ENCODE measurements at places on chromosomes 11 and 22. TPM values are rescaled to one million over a fixed set of nuclear protein-coding genes. Genes with fewer than 3 reads are reported as not detected.

GRCh38 chr11:38598418-38598817, 2000.4 kb upstream of the RAG2 start:
- DNase-seq: no peak

Gene PIWIL4
- total RNA-seq: 0.16 TPM

DNA sequence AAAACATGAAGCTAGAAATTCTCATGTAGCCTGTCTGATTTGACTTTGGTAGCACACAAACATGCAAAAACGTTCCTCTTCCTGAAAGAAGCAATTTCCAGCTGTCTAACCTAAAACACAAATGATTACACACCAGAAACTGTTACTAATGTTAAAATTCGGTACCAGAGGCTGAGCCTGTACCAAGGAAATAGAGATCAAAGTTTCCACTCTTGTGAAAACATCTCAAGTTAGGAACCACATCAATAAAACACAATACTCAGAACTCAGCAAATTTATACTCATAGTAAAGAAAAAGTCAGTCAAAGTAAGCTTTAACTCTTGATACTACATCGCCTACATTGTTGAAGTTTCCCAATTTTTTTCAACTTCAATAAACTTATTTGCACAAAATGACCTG, 107.8 kb downstream of the FCHSD2 start:
- no peak for DNase-seq

Gene ZC3H12C
- 0.20 TPM for total RNA-seq

DNA sequence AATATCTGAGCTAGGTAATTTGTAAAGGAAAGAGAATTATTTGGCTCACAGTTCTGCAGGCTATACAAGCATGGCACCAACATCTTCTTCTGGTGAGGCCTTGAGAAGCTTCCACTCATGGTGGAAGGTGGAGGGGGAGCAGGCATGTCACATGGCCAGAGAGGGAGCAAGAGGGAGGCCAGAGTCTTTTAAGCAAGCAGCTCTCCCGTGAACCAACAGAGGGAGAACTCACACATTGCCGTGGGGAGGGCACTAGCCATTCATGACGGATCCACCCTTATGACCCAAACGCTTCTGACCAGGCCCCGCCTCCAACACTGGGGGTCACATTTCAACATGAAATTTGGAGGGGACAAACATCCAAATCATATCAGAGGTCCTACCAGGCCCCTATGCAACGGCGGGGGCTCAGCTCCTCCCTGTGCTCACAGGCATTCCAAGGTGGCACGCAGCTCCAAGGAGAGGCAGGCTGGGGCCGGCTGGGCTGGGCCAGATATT, 4.6 kb downstream of the C11orf96 start:
- no peak for DNase-seq

- DNase-seq: no peak
These were observed 63.3 kb upstream of the RTL6 start for GRCh38 chr22:44561139-44561840.

Gene KCNK4
- total RNA-seq: not detected

GRCh38 chr11:15123849-15124248, 9.1 kb downstream of the INSC start:
- no peak for DNase-seq

Gene LRRC55
- total RNA-seq: not detected

- DNase-seq: peak; percentile 61
These were observed 478 bp upstream of the CD248 start for GRCh38 chr11:66317322-66317722.

Gene FAM111B
- 46.1 TPM for total RNA-seq

Gene LUZP2
- total RNA-seq: not detected

DNA sequence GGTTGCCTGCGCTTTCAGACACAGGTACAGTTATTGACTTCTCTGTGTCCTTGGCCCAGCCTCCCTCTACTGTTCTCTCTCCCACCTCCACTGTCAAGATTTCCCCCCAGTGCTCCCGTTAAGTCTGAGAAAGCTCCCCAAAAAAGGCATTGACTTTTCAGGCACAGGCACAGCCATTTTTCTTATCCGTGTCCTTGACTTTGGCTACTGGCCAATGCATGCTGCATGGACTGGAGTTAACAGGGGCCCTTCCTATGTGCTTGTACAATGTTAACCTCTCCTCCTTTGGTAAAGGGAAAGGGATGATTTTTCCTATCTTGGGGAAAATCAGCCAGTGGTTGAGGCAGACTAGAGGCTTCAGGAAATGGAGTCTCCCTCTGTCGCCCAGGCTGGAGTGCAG, 4.3 kb downstream of the APOL5 start:
- no peak for DNase-seq

DNA sequence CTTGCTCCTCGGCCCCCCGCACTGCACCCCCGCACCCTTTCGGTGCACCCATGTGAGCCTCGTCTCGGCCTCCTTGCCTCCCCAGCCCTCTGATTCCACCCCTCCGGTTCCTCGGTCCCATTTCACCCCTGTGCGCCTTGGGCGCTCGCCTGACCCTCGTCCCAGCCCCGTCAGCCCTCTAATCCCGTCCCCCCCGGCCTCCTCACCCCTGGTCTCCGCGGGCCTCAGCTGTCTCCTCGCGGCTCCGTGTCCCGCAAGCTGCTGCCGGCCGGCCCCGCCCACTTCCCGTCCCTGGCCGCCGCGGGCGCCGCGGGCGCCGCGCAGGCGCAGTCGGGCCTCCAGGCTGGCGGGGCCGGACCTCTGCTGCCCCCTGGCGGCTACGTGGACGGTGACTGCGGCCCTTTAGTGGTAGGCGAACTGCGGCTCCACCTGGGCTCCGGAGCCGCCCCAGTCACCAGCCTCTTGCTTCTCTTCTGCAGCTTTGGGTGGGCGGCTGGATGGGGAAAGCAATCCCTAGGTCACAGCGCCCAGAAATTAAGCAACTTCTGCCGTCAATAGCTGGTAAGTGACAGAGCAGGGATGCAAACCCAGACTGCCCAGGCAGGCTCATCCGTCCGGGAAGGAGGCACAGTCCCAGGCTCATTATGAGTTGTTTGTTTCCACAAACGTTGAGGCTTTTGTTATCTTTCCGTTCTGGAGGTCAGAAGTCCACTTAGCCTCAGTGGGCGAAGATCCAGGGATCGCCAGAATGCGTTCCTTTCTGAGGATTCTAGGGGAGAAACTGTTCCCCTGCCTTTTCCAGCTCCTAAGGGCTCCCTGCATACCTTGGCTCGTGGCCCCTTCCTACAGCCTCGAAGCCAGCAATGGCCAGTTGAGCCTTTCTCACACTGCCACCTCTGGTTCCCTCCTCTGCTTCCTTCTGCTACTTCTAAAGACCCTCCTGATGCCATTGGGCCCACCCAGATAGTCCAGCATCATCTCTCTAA, at the start of gene PPM1F:
PPM1F (minus strand) TSS at position 263 of the 986 bp plus-strand sequence. CDS start 6,800 bp downstream, outside the sequence.
- DNase-seq: peak; percentile 93

DNA sequence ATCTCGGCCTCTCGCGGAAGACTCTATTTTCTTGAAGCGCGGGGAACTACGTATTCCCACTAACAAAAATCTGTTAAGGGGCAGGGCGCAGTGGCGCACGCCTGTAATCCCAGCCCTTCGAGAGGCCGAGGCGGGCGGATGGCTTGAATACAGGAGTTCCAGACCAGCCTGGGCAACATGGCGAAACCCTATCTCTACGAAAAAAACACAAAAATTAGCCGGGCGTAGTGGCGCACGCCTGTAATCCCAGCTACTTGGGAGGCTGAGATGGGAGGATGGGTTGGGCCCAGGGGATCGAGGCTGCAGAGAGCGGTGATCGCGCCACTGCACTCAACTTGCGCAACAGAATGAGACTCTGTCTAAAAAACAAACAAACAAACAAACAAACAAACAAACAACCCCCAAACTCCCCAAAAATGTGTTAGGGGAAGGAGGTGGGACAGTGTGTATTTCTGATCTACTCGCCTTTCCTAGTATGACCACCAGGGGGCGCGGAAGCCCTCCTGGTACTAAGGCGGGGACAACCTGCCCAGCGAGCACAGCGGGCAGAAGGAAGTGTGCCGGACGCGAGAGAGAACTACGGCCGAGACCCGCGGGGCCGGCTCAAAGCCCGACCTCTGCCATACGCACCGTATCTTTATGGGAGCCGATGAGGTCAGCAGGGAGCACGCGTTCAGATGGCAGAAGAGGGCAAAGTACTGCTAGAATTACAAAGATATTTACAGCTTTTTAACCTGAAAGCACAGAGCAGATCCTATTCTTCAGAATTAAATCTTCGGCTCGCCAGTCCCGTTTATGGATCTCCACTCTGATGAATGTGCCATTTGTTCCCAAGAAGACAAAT, 1.3 kb upstream of the STX3 start:
- peak; percentile 77 for DNase-seq

DNA sequence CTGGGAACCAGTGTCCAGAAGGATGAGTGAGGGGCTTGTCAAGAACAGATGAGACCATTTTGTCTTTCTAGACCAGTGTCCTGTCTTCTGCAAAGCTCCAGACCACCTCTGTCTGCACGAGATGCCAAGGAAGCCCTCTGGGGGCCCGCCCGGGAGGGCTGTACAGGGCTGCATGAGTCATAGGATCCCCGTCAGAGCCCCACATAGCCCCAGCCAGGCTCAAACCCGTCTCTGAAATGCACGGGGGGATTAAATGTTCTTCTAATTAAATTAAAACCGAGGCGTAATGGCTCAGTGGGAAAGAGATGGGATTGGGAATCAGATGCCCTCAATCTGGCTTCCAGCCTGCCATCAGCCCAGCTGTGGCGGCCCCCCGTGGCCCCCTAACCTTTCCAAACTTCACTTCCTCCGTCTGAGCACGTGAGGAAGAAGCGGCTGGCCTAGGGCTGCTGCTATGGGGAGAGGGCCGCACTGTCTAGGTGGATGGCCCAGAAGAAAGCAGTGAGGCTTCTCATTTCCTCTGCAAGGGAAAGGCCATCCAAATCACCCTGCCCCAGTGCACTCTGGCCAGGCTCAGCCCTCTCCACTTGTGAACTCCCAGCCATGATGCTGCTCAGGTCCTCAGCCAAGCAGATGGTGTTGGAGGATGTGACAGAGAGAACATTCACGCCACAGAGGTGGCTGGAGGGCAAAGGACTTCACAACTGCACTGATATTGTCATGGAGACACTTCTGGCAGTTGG, 32.8 kb downstream of the KCNQ1OT1 start:
- no peak for DNase-seq

- no peak for DNase-seq
These were observed 83.3 kb downstream of the GGT1 start for GRCh38 chr22:24686280-24686679.

Gene TEAD1
- 0.68 TPM for total RNA-seq

- peak; percentile 73 for DNase-seq
These were observed at the start of gene RTN4R for GRCh38 chr22:20268279-20269012. Gene RTN4R, minus strand, starts transcription at chr22:20268318. Its CDS starts 226 bp downstream, at chr22:20268092.

DNA sequence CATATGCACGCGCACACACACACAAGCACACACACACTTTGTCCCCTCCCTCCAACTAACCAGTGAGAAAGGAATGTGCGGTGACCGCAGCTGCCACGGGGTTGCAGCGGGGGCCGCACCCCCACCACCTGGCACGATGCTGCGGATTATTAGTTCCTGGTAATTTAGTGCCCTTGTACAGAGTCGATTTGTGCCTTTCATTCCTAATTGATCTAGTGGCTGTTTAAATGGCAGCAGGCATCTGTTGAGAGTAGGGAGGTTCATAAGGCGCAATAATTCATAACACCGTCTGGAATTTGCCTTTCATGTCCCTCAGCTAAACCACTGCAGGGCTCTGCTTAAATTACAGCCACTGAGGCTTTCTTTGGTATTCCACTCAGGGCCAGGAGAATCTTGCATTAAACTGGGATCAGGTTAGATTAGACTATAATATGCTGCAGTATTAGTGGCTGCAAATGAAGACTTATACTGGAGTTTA, 113.7 kb downstream of the FEZ1 start:
- DNase-seq: no peak

Gene IFITM5
- not detected for total RNA-seq

DNA sequence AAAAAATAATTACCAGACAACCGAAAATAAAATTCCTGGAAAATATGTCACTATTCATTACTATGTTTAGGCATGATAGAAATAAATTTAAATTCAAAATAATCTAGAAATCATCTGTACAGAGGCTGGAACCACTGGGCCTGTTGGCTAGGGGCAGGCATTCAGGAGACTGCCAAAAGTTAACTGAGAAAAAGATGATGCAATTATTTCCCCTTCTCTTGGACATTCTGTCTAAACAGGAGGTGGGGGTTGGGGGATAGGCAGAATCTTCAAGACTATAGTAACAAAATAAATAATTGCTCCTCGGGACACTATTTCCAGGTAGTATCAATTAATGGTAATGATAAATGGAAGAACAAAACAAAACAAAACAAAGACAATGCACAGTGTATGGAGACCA, 14.1 kb downstream of the BTBD10 start:
- DNase-seq: no peak

- DNase-seq: no peak
These were observed 459.9 kb upstream of the CADM1 start for GRCh38 chr11:115964091-115964490.

Gene NXPE2
- total RNA-seq: not detected

- no peak for DNase-seq
These were observed 19.7 kb downstream of the EPS8L2 start for GRCh38 chr11:725624-726202.

DNA sequence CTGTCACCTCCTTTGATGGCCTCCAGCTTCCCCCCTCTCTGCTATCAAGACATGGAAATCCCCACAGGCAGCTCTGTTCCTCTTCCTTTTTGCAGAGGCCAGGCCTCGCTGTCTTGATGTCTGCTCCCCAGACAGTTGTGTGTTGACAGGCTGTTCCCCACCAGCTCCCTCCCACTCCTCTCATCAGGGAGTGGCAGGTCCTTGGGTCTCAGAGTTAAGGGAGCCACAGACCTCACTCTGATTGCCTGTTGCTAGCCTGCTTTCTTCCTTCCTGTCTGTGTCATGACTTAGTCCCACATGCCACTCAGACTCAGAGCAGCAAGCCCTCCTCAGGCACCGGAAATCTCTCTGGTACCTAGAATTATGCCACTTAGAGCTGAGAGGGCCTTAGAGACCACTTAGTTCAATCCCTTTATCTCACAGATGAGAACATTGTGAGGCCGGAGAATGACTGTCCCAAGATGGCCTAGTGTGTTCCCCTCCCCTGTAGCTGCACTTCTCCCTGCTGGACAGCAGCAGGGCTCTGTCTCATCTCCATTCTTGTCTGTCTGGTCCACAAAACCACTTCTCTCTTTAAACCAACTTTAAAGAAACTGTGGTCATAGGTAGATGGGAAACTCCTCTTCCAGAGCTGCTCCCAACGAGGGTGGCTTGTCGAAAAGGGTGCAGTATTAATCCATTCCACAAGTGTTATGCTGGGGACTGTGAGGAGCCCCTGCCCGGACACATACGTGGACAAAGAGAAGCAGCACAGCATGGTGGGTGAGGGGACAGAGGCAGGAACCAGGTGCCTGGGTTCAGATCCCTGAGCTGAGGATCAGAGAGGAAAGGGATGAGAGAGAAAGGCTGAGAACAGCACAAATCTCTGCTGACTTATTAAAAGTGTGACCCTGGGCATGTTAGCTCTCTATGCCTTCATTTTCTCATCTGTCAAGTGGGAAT, 4.2 kb downstream of the AMPD3 start:
- peak; percentile 64 for DNase-seq

GRCh38 chr11:29483831-29484230, 533.0 kb downstream of the KCNA4 start:
- DNase-seq: no peak

Gene OR5AP2
- not detected for total RNA-seq

DNA sequence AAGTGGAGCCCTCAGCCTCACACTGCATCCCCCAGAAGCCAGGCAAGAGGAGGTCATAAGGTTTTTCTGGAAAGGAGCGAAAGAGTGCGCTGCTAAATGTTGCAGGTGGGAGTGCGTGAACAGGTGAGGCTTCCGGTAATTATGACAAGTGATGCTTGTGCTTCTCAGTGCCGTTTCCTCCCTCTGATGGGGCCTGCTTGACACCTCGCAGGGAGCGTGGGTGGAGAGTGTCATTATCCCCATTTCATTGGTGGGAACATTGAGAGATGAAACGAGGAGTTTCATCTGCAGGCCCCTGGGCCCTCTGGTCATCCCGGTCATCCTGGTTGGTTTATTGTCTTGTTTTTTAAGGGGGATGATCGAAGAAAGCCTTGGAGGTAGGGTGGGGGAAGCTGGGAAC, 57.5 kb downstream of the BCR start:
- no peak for DNase-seq

Data from activated naive CD8-positive, alpha-beta T cell treated with anti-CD3 and anti-CD28 coated beads for 36 hours (primary cell).